ENCODE measurements at places on chromosomes 5 and 9.

DNA sequence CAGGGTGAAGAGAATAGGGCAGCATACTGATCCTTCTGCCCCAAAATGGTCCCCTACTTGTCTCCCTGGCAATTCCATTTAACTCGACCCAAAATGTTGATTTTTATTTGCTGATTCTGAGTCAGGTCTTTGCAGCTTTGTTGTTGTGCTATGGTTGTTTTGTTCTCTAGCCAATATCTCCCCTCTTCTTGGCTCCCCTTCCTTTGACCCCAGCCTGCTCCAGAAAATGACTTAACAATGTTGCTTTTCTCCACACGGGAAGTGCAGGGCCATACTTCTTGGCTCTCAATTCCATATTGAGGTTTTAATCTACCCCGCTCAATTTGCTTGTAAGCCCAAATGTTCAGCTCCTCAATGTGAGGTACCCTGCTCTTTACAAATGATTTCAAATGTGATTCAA is 330.0 kb downstream of the RASEF start:
- no peak for DNase-seq

GRCh38 chr5:3325201-3325971 is 270.2 kb upstream of the IRX1 start:
- no peak for DNase-seq

DNA sequence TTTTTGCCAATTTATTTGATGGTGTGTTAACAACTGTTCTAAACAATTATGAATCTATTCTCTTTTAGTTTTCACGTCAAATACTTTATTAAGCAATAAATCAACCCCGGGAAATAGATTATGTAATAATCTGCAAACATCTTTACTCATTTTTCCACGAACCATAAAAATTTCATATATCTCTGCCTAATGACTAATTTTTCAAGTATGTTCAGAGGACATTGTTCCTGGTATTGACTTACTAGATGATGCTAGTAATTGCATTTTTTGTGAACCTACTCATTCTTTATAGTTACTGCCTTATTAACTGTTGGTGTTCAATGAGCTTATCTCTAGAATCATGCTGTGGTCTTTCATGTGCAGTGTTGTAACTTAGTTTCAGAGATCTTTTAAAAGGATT is 41.0 kb upstream of the FBN2 start:
- DNase-seq, result no peak

DNA sequence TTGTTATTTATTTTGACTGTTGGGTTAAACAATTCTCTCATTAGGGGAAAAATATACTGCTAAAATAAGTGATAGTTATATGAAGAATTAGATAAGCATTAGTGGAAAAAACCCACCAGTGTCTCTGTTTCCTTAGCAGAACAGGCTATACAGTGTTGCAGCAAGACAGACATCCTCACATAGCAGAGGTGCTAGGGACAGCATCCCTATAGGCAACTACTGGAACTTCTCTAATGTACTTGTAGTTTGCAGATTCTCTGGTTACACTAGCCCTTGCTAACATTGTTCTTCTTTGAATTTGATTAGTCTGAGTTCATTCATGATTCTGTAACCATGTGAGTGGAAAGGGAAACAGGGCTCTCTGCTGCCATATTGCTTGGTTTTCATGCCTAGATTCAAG is 661.8 kb upstream of the RGMB start:
- DNase-seq, result no peak

DNA sequence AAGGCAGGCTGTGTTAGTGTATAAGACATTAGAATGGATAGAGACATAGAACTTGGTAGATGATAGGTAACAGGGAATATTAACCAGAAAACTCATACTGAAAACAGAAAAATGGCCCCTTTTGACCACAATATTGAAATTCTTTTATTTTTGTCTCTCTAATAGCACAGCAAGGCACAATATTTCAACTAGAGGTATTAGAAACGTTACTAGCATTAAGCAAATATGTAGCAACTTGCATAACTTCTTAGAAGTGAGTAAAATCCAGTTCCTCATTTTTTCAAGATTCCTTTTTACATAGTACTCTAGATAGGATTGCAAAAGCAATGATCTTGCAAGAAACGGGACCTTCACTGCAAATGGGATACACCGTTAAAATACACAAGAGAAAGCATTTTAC is 102.7 kb upstream of the VCAN start:
- DNase-seq, result no peak
